ENCODE measurements at places on chromosomes 5 and 9.

- DNase-seq = no peak
These were observed 18.9 kb downstream of the CLPTM1L start for GRCh38 chr5:1325870-1326531.

- DNase-seq = no peak
These were observed 124.9 kb downstream of the FGF1 start for GRCh38 chr5:142561029-142561428.

DNA sequence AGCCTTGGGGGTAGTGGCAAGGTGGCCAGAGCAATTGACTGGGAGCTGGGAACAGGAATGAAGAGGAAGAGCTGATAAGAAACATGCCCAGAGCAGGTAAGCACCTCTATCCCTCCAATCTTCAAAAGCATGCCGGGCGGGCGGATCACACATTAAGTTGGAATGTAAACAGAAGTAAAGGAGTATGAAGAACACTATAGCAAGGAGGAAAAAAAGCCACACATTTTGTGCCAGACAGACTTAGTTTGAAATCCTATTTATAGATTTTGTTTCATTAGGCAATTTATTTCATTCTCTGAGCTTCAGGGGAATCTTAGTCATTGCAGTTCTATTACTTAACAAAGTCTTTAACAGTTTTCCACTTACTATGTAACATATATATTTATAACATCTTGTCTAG lies 173.9 kb upstream of the TNC start:
- DNase-seq = no peak

- no peak for DNase-seq
These were observed 208.5 kb upstream of the TUT7 start for GRCh38 chr9:86562691-86563090.

DNA sequence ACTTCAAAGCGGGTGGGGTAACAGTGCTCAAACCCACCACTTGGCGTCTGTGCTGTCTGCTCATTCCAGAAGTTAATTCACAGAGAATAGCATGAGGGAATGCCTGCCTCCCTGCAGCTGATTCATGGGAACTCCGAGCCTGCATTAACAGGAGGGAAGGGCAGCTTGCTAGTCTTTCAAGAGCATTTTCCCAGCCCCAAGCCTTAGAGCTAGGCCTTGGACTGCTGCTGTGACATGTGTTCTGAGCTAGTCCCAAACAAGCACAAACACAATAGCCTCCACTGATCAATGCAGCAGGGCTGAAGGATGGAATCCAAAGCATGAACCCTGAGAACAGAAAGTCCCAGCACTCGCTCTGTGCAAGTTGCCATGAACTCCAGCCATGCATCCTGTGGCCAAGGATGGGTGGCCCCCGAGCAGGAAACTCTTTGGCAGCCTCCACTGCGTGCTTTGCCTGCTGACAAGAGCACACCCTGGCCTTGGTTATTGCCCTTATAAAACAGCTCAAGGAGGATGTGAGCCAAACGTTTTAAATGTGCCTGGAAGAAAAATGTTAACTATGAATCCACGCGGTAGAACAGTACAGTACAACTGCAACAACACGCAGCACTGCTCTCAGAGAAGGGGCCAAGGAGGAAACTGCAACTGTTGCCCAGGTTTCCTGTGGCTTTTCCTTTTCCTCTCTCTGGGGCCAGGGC lies 653.1 kb upstream of the KLF4 start:
- no peak for DNase-seq

DNA sequence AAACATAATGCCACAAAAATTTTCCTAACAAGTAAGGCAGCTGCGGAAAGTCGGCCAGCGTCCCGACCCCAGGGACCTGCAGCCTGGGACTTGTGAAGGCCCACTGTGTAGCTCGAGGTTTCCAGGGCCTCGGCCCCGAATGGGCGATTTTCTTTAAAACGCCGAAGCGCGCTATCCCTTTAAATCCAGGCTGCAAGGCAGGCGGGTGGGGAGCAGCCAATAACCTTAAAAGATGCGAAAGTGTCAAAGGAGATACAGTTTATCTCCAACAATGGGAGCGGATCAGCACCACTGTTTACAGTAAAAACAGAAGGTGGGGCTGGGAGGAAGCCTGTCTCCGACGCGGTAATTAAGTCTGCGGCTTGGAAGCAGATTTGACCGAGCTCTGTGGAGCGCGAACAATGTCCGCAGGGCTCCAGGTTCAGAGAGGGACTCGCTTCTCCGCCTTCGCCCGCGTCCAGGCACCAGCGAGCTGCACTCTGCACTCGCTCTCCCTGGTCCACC lies 1.7 kb upstream of the ZSWIM6 start:
- DNase-seq = no peak

DNA sequence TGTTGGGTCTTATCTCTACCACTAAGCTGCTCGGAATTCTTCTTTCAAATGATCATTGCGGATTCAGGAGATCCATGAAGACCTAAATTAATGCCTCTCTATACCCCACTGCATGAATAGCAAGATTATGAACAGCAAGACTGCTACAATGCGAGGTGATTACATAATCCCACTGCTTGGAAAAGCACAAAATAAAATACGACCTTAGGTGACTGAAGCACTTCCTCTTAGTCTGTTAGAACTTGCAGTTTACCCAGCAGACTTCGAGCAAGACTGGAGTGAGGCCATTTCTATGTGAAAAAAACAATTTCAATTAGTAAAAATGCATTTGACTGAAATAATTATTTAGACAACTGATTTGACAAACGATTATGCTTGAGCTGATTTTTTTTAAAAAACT lies 59.8 kb downstream of the SH3RF2 start:
- no peak for DNase-seq

- no peak for DNase-seq
These were observed 110.0 kb downstream of the ROR2 start for GRCh38 chr9:91839926-91840465.

DNA sequence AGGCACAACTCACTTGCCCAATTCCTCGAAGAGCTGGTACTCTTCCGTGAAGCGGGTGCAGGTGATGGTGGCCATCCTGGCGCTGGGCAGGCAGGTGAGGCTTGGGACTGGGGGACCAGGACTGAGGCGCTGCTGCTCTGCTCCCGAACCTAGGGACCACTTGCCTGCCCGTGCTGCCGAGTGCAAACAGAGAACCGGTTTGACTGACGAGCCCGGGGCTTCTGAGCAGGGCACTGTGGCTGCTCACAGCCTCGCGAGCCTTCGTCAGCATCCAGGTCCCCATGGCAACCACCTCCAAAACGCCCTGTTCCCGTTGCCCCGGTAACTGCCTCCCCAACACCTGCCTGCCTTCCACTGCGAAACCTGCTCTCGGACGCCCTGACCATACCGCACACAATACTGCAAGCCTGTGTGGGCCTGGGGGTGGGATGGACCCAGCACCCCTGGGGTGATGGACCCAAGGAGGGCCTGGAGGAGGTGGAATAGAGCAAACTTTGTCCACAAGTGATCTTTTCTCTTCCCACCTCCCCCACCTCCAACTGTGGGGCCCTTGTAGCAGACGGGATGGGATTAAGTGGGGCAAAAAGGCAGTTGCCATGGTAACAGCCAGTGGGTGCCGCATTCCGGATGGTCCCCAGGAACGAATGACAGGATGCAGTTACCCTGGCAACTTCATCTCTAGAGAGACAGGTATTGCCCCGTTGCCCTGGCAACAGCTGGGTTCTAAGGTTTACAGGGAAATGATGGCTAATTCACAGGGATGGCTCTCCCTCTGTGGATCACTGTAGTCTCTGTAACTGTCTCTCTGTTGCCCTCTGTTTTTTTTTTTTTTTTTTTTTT lies at the start of gene CAMK2A:
Gene CAMK2A, minus strand, starts transcription at position 223 of the 840 bp plus-strand sequence. Its CDS starts 148 bp downstream, at position 75.
- no peak for DNase-seq

GRCh38 chr9:124000784-124001457 lies 10.6 kb upstream of the LHX2 start:
- no peak for DNase-seq

DNA sequence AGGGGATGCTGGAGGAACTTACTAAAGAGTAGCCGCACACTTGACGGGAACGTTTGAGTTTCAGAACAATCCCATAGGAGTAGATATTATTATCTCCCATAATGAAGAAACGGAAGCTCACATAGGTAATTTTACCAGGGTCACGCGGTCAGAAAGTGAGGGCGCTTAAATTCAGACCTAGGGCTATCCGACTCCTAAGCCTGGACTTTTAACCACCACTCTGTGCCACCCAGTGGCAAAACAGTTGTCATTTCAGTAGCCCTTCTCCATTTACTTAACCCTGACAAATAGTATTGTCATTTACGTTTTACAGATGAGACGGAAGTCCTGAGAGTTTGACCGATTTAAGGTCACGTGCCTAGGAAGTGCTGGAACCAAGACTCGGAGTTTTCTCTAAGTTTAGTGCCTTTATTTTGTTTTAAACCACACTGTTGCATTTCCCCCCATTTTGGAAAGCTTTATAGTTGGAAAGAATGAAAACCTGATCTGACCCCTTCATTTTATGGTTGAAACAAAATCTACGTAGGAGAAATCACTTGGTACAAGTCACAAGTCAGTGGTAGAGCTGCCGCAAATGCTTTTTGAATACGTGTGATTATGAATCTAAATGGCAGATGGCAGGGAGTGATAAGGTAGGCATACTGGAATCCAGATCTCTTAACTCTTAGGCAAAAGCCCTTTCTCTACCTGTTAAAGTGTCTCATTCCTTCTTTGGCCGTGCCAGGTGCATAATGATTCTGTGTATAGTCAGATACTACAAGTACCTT lies 650 bp downstream of the MRRF start:
- DNase-seq = no peak

GRCh38 chr5:101306391-101307137 lies 403.5 kb upstream of the ST8SIA4 start:
- no peak for DNase-seq

DNA sequence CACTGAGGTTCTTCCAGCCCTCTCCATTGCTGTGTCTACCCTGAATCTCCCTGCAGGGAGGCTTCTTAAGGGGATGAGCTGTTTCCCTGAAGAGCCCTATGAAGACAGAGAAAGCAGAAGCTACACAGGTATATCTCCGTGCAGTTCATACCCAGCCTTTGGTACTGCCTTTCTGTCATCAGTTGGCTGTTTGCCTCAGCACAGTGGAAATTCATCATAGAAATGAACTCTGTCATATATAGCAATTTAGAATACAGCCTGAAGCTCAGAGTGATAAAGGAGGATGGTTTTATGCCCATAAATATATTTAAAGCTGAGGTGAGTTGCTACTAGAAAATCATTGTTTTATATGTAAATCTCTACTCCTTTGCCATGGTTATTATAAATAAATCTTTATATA lies 42.6 kb upstream of the KCNN2 start:
- no peak for DNase-seq

- no peak for DNase-seq
These were observed 1542.2 kb upstream of the CDH9 start for GRCh38 chr5:28580616-28581015.

- no peak for DNase-seq
These were observed 110.3 kb downstream of the VAV2 start for GRCh38 chr9:133881671-133882381.

GRCh38 chr5:10490927-10491672 lies 49.4 kb downstream of the ROPN1L start:
- no peak for DNase-seq

GRCh38 chr5:115829913-115830312 lies 11.5 kb downstream of the ATG12 start:
- no peak for DNase-seq

DNA sequence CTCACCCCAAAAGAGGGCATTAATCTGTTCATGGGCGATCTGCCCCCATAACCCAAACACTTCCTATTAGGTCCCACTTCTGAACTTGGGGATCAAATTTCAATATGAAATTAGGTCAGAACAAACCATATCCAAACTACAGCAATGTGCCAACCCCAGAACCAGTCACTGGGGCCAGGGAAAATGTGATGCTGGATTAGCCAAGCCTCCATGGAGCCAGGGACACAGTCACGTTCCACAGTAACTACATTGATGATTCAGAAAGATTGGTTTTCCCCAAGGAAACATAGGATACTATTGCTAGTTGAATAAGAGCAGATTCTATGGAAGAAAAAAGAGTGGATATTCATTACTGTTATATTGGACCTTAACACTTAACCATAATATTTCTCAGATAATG lies 84.2 kb downstream of the GIN1 start:
- no peak for DNase-seq

GRCh38 chr5:72618708-72619107 lies 111.5 kb upstream of the ZNF366 start:
- no peak for DNase-seq

DNA sequence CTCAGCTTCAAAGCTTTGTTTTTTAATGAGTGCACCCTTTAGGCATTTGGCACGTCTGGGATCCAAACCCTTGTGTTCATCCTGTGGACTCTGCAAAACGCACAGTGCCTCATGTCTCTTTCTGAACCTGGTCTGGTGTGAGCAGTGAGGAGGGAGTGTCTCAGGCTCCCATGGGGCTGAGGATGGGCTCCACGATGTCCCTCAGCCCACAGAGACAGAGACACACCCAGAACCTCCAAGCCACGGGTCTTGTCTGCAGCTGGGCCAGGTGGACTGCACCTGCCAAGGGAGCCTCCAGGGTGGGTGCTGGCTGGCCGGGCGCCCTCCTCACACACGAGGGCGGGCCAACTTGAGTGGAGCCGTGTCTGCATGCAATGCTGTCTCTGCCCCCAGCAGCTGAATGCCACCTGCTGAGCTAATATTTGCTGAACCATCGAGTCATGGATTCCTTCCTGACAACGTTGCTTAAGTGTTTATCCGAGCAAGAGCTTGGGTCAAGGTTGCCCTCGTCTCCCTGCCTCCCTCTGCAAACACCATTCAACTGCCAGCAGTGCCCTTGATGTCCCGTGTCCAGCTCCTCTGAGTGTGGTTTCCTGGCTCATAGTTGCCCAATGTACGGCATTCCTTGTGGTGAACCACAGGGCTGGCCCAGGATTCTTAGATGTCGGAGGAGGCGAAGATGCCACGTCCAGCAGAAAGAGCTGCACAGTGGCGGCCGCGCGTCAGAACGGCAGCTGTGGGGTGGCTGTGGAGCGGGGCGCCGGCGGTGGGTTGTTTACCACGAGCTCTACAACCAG lies 31.4 kb upstream of the LPCAT1 start:
- no peak for DNase-seq

GRCh38 chr9:130364619-130365322 lies 80.0 kb upstream of the ASS1 start:
- DNase-seq = no peak

GRCh38 chr5:96873449-96873848 lies 2.9 kb upstream of the ERAP2 start:
- no peak for DNase-seq

DNA sequence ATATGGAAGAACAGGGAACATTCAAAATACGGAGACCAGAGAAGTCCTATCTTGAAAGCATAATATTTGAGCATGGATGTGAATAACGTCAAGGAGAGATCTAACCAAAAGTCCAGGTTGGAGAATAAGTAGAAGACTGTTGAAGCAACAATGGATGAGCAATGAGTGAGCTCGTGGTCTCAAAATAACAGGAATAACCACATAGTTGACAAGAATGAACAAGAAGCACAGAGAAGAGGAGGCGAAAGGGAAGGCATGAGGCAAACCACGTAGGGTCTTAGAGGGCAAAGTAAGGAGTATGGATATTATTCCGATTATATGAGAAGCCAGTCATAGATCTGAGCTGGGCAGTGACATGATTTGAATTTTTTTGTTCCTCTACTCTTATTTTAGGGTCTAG lies 710.2 kb downstream of the BRINP1 start:
- no peak for DNase-seq

- no peak for DNase-seq
These were observed 1.9 kb downstream of the PTPN3 start for GRCh38 chr9:109496218-109496617.
